K562 (cell line): ENCODE measurements at places on chromosomes 2 and 18.

DNA sequence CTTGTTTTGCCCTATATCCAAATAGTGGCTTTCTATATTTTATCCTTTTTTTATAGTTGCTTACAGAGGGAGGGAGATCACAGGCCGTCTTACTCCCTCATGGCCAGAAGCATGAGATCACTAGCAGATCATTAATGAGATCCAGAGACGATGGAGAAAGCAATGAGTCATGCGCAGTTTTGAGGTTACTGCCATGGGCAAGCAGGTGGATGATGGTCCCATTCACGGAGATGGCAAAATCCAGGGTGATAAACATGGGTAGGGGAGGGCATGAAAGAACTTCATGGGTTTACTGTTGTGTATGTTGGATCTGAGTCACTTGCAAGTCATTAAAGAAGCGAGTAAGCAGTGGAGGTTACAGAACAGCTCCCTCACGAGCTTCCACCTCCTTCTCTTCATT, 60.4 kb downstream of the C18orf63 start:
- DNase-seq = no peak

GRCh38 chr2:180077295-180077906, 70.3 kb upstream of the CWC22 start:
- no peak for DNase-seq

DNA sequence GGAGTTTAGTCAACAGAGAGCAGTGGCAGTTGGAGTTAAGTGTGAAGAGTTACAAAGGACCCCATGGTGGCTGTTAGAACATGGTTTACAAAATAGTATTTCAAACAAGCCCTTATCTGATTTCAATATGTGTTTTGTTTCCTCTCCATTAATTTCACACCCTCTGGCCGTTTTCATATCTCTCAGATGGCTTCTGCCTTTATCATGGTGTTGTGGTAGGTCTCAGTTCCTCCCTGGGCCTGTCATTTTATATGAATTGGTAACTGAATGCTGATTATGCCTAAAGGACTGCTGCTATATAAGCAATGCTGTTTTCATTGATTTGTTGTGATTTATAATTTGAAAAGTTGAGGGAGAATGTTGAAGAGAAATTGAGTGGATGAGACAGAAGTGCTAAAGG, 686.7 kb downstream of the NYAP2 start:
- no peak for DNase-seq

- DNase-seq = no peak
These were observed 154.4 kb upstream of the PXDN start for GRCh38 chr2:1898461-1899395.

DNA sequence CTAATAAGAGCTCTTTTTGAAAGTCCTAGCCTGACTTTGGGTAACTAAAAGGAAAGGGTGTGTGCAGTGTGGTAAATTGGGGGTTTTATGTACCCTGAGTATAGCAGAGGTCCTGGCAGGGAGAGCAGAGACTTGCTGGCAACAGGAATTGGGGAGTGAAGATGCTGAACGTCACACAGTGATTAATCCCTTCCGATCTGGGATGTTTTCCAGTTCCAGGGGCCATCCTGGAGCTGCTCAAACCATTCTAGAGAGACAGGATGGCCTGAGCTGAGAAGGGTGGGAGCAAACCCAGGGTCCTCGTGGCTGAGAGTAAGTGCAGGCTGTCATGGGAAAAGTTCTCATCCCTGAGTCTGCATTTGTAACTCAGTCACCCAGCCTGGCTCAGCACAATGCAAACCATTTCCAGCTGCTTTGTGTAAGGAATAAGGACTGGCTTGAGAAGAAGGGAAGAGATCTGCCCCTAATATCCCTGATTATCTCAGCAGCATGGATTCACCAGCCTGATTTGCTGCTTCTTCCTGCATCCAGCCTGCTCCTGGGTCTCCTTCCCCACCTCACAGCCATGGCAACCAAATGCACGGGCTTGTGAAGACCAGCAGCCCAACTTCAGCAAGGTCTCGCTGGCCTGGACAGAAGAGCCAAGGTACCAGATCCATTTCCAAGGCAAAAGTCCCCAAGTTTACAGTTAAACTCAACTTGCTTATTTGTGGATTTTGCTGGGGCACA, 47.1 kb upstream of the CELF4 start:
- DNase-seq = no peak

- no peak for DNase-seq
These were observed 215.8 kb upstream of the ACVR2A start for GRCh38 chr2:147628971-147629421.

DNA sequence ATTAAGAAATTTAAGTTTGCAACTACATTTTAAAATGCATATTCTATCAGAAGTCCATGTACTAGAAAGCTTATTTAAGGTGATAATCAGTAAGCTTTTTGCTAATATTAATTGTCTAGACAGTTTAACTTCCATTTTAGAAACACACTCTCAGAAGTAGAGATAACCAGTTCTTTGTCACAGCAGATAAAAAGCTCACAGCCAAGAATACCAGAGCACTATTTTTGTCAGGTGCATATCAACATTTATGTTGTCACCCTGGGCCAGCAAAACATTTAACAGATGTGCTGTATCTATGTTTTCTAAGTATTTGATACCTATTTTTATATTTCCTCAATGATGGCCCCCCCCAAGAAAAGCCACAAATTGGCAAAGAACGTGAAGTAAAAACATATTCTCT, 192.6 kb downstream of the ERBB4 start:
- DNase-seq = no peak

- DNase-seq = no peak
These were observed 60.5 kb upstream of the TFPI start for GRCh38 chr2:187614756-187615155.

- DNase-seq = no peak
These were observed 123.2 kb downstream of the CAPN13 start for GRCh38 chr2:30684026-30684425.

GRCh38 chr2:96485350-96485749, 19.8 kb downstream of the NEURL3 start:
- DNase-seq = no peak

- no peak for DNase-seq
These were observed 114.3 kb downstream of the LCLAT1 start for GRCh38 chr2:30561349-30561748.

GRCh38 chr2:159094173-159094737, 125.8 kb downstream of the TANC1 start:
- DNase-seq = no peak

DNA sequence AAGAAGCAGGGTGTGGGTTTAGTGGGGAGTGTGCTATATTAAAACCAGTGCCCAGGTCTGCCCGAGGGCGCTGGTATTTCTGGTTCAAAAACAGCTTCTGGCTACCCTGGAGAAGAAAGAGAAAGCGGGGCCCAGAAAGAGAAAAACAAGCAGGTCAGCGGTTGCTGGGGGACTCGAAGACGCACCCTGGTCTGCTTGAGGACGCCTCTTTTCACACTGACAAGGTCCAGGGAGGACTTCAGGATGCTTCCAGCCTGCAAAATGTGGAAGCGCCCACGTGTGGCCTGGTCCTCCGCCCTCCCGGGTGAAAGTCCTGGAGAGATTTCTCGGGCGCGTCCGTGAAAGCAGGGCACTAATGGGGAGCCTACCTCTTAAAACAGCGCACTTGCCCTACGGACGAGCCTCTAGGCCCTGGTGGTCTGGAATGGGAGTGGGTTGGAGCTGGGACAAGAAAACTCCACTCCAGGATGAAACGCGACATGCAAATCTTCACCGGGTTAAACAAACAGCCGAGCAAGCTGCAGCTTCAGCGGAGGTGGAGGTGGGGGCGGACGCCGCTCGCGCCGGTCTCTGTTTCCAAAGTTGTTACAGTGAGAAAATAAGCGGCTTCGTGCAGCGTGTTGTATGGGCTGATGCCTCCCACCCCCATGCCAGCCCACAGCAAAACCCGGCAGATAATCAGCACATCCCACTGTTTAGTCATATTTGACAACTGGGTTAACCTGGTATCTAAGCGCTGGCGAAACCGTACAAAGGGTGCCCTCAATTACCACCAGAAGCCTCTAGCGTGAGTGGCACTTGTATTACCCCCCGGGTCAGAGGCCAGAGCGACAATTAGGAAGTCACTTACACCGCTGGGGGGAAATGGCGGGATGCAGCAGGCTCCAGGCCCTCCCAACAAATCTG, 1.1 kb upstream of the SP9 start:
- DNase-seq = no peak

DNA sequence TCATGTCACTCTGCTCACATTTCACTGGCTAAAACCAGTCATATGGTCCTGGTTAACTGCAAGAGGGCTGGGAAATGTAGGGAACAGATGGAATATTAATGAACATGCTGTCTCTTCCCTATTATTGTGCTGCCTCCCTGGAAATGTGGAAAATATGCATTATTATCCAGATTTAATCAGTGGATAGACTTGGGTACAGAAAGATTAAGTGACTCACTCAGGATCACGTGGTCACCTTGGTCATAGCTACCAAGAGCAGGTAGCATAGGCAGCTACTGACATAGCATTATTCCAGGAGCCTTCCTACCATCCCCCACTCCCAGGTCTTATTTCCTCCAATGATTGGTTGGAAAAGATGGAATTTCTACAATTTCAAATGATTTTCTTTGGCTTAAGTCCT, 141.1 kb downstream of the HRH4 start:
- no peak for DNase-seq

DNA sequence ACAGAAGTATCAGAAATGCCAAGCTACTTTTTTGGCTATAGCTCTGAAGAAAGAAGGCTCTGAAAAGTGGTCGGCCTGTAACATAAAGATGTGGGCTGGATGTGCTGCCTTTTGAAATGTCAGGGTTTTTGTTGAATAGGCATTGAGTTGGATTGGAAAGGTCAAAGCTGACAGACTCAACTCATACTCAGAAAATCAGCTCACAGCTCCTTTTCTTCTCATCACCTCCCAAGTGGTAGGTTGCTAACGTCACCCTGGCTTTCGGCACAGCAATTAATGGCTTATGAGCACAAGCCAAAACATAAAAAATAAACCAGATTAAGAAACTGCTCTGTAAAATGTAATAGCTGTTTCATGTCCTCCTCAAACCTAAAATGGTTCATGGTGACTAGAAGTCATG, 68.3 kb downstream of the KCNF1 start:
- DNase-seq = no peak

DNA sequence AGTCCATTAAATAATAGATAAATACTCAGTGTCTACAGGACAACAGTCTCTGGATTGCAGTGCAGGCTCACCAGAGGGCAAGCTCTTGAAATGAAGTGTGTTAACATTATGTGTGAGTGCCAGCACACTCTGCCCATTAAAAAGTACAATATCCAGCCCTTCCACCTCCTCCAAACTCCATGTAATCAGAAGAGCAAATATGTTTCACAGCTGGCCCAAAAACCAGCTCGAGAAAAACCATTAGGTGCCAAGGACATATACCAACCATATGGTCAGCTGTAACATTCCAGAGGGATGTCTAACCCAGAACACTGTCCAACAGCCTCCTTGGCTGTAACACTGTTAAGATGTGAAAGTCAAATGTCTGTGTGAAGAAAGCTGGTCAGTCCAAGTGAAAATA, 112.2 kb downstream of the ZNF385B start:
- DNase-seq = no peak

DNA sequence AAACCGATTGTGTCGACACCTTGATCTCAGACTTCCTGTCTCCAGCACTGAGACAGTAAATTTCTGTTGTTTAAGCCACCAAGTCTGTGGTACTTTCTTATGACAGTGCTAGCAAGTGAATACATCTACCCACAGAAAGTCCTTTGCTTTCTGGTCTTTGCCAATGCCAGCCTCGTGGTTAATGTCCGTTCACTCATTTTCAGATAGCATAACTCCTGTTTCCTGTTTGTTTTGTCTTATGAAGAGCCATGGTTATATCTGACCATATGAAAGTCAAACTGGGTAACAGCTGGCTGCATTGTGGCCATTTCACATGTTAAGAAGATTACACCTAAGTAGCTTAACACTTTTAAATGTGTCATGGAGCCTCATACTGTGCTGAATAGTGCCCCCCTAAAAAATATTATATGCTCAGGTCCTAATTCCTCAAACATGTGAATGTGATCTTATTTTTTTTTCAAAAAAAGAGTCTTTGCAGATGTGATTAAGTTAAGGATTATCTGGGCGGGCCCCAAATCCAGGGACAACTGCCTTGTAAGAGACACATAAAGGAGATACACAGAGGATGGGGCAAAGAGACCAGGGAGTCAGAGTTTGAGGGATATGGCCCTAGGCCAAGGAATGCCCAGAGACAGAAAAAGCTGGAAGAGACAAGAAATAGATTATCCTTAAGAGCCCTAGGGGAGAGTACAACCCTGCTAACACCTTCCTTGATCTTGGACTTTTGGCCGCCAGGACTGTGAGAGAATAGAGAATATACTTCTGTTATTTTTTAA, 118.0 kb downstream of the KCNE4 start:
- no peak for DNase-seq
